ENCODE measurements at places on chromosomes 2 and 18.
A peak's percentile ranks its signal among the peaks of the same experiment; 100 is the strongest.

DNA sequence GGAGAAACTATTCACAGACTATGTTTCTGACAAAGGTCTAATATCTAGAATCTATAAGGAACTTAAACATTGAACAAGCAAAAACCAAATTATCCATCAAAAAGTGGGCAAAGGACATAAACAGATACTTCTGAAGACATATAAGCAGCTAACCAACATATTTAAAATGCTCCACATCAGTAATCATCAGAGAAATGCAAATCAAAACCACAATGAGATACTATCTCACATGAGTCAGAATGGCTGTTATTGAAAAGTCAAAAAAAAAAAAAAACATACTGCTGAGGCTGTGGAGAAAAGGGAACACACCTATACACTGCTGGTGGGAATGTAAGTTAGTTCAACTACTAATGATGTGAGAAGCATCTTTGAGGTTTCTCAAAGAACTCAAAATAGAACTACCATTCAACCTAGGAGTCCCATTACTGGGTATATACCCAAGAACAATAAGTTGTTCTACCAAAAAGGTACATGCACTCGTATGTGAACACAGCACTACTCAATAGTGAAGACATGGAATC, 220.4 kb upstream of the TFPI start:
- no peak for DNase-seq

DNA sequence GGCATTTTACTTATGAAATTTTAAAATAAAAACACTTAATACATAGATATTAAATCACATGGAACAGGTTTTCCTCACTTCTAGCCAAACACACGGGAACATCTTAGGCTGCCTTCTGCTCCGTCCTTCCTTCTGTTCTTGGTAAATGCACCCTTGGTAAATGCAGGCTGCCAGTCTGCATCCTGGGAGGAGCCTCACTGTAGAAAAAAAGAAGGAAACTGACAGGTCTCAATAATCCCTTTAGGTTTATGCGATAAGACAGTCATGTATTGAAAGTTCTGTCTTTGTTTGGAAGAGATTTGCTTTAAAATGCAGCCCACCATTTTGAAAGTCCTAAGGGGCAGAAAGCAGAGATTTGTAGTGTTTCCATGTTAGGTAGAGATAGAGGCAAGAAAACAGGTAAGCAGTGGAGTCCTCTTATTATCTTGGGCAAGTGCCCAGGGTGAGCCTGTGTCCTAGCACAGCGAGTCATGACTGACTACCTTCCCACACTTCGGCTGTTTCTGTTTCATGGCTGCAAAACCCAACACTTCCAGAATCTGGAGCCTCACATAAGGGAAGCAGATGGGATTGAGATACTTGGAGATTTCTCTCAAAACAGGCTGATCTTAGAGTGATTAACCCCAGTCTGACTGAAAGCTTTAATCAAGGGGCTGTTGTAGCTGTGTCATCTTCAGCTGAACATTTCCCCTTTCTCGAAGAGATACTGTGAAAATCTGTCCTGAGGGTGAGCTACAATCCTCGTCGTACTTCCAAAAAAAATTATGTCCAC, 131.4 kb upstream of the MAP3K20 start:
- DNase-seq: no peak

DNA sequence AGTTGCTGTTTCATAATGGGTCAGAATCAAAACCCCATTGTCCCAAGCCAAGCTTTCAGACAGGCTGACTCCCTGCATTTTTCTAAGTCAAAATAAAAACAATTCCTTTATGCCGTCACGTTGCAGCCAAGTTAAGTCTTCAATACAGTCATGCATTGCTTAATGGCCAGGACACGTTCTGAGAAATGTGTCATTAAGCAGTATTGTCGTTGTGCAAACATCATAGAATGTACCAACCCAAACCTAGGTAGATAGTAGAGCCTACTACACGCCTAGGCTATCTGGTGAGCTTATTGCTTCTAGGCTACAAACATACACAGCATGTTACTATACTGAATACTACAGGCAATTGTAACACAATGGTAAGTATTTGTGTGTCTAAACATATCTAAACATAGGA, 160.4 kb upstream of the FOSL2 start:
- no peak for DNase-seq

GRCh38 chr2:105570757-105571156, 171.9 kb upstream of the FHL2 start:
- DNase-seq: no peak

DNA sequence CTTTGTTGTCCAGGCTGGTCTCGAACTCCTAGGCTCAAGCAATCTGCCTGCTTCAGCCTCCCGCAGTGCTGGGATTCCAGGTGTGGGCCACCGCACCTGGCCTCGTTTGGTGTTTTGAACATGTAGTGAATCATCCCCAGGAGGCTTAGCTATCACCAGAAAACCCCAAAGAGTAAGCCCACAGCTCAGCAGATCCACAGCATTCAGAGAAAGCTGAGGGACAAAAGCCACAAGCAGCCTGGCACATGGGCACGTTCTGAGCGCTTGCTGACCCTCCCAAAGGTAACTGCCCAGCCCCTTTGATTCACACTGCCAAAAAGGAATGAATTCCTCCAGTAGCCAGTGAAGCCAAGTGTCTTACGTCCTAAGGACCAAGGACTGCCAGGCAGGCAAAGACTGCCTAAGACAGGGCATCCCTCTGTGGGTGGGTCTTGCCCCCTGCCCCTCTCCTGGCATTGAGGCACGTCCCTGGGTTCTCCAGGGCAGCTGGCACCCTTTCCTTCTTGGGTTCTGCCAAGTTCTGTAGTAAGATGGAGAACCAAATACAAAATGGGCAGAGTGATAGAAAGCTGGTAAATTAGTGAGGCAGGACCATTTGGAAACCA, 31.7 kb downstream of the MBP start:
- peak; percentile 31 for DNase-seq

GRCh38 chr2:109633284-109633961, 19.3 kb downstream of the SOWAHC start:
- no peak for DNase-seq

DNA sequence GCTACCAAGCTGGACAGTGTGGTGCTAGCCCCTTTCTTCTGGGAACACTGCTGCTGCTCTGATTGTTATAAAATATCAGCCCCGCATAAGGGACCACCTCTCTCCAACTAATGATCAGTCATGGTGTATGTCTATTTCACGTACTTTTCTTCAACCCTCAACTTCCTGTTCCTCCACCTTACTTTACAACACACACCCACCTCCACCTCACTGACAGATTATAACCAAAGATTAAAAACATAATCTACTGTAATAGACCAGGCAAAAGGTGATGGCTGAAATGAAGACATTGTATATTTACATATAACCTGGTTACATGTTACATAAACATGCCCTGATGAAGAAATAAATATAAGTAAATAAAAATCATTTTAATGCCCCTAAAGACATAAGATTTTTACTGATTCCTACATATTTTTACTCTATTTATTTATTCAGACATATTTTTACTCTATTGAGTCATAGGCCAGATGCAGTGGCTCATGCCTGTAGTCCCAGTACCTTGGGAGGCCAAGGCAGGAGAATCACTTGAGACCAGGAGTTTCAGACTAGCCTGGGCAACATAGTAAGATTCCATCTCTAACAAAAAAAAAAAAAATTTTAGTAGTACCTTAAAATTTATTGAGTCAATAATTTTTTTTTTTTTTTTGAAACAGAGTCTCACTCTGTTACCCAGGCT, 12.8 kb downstream of the STK39 start:
- DNase-seq: no peak

GRCh38 chr18:31516437-31516836, 18.5 kb downstream of the DSG2 start:
- no peak for DNase-seq

DNA sequence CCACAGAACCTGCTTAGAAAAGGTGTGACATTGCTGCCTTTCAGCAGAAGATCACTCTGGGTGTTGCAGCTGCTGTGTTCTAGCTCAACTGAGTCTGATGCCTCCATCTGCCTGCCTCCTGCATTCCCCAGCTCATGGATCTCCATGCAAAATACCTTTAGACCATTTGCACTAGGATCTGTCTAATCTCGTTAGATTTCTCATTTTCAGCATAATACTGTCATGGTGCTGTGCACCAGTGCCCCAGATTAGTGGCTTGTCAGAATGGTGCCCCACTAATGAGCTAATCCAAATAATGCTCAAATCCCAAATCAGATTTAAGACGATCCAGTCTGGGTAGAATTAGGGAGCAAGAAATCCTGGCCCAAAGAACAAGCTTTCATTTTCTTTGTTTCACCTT, 284.4 kb upstream of the PARD3B start:
- no peak for DNase-seq

DNA sequence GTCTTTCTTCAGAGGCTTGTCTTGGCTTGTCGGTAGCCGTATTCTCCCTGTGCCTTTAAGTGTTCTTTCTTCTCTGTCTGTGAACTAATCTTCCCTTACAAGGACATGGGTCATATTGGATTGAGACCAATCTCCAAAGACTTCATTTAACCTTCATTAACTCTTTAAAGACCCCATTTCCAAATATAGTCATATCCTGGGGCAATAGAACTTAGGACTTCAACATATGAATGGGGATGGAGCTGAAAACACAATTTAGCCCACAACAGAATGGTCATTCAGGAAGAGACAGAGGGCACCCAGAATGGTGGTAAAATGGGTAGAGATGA, 82.1 kb upstream of the TANK start:
- no peak for DNase-seq

GRCh38 chr18:55287935-55288868, 299.8 kb downstream of the TCF4 start:
- DNase-seq: no peak

DNA sequence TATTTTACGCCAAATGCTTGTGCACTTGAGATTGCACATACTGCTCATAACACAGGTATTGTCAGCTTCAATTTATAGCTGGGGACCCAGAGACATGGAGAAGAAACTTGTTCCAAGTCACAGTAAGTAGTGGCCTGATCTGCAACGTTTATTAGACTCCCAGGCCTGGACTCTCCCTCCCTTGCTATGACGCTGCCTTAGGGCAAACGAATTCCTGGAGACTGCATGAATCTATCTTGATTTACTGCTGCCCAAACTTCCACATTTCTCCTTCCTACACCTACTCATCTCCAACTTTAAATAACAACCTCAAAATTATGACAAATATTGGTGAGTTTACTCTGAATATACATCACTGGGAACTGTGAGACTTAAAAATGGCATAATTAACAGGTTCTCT, 145.1 kb upstream of the CCDC195 start:
- no peak for DNase-seq

- DNase-seq: peak; percentile 52
Measured at GRCh38 chr2:1817256-1818051, 73.1 kb upstream of the PXDN start.

GRCh38 chr2:118913803-118914645, 28.0 kb upstream of the MARCO start:
- no peak for DNase-seq

DNA sequence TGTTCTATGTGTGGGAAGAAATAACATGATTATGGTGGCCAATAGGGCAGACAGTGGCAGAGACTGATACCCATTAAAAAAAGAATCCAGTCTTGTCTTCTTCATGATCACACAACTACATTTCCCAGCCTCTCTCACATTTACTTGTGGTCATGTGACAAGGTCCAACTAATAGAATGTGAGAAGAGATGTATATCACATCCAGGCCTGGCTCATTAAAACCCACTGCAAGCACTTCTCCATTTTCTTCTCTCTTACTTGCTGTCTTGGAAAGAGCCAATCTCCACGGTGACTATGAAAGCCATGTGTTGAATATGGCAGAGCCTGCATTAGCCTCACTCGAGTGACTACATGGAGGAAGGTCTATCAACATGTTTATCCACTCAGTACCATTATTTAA, 306.2 kb upstream of the ZEB2 start:
- no peak for DNase-seq

- no peak for DNase-seq
Measured at GRCh38 chr18:25587545-25587944, 235.6 kb upstream of the ZNF521 start.

DNA sequence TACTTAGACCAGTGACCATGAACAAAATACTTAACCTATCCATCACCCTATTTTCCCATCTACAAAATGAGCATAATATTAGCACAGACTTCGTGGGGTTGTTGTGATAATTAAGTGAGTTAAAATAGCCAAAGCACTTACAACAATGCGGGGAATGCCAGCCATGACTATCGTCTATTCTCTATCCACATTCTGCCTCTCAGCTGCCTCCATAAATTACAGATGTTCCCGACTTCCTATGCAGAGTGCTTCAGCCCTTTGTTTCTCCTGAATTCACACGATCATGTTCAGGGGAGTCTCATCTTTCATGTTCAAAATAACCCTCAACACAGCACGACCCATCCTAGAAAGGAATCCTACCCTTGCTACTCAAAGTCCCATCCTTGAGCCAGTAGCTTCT, 211.6 kb downstream of the EN1 start:
- no peak for DNase-seq

DNA sequence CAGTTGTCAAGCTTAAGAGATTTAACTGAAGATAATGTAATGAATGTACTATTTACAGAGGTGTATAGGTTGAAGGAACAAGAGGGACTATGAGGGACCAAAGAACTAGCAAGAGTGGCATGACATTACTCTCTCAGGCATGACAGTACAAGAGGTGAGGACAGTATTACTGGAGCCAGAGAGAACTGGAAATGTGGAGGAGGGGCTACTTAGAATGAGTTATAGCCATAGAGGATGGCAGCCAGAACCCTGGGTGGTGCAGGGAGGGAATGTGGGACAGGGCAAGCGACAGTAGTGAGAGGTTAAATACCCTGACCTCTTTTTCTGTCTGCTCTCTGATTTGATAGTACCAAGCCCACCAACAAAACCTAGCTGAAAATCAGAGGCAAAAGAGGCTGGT, 122.6 kb upstream of the UGP2 start:
- no peak for DNase-seq

- DNase-seq: no peak
Measured at GRCh38 chr2:97742381-97742847, 29.0 kb downstream of the ZAP70 start.

- DNase-seq: no peak
Measured at GRCh38 chr18:31432316-31432715, 15.2 kb upstream of the DSG3 start.

DNA sequence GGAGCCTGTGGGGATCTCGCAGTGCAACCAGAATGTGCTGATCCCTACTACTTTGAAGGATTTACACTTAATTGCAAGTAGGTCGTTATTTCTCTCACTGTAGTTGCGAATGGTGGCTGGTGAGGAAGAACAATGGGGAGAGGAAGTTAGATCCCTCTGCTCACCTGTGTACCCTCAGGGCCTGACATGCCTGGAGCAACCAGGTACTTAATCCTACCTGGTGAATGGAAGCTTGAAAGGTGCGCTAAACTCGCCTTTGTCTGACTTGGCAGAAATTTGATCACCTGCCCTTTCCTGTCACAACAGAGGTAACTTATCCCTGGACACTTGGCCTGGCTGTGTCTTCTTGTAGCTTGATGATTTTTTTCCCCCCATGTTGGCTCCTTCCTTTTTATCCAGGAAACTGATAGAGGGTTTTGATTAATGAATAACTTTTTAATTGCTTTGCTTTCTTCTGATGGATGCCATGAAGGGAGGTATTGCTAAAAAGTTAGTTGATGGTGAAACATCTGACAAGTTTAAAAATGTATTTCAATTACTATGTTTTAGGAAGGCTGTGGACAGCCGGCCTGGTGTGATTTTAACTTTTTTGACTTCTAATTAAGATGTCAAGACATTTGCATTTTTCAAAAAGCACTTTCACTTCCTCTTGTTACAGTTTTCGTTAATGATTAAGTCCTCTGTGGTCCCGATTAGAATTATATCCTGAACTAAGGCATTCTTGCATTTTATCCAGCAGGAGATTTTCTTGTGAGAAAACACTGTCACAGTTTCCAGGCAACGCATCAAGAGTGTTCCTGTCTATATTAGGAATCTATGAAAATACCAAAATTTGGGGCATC, 9.2 kb downstream of the SGPP2 start:
- no peak for DNase-seq

- DNase-seq: no peak
Measured at GRCh38 chr18:26803643-26804042, 61.9 kb downstream of the AQP4 start.
